Gastrocnemius medialis (tissue), 4 donors: ENCODE measurements at places on chromosomes 2 and 18. TPM values are rescaled to one million over a fixed set of nuclear protein-coding genes. Genes with fewer than 3 reads are reported as not detected.

DNA sequence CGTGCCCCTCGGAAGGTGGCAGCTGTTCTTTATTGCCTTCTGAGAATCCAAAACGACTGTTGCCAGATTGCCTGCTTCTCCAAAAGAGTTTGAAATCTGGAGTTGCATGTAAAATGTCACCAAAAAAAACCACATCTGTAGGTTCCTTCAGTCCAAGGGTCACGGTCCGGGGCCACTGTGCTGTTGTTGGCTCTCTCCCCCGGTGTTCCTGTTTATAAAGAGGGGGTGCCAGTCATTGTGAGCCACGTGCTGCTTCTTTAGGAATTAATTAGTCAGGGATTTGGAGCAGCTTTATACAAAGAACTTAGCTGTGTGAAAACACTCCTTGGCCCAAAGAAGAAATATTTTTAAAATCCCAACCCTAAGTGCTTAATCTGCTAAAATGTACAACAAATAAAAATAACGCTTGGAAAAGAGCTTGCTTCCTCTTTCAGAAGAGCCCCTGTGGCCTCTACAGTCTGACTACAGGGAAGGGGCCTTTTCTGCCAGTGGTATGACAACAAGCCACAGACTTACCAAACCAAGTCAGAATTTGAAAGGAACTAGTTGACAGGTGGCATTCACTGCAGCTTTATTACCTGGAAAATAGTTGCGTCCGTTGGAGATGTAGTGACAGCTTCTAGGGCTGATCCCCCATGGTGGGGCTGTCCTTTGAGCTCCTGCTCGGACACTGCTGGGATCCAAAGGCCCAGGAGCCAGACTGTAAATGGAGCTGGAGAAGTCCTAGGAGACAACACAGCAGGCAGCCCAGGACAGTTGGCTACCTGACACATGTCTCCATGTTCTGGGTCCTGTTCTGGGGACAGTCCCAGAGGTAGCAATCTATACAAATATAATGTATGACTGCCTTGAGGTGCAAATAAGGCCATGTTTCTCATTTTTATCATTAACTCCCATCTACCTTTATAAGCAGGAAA, 84.5 kb upstream of the SLC1A4 start:
- H3K27me3 ChIP-seq: no peaks in the 10 kb centered on the region
- no peak overlapping the region for H3K27ac ChIP-seq
- DNase-seq: no peak

DNA sequence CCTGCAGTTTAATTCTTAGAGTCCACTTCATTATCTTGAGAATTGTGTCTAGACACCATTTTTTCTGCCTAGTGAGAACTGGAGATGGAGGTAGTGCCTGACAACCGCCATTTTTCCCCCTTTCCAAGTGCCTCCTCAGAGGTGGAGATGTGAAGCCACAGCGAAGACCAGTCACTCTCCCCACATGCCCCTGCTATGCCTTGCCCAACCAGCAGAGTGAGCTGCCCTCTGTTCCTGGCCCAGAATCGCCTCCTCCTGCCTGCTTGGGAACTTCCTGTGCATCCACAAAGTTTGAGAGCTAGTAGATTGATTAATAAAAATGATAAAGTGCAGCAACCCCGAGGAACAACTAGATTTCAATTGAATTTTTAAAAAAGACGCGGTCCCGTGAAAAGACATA, 123.3 kb downstream of the CLIP4 start:
- no peaks in the 10 kb centered on the region for H3K4me1 ChIP-seq
- no peak overlapping the region for H3K27ac ChIP-seq
- H3K27me3 ChIP-seq: no peaks in the 10 kb centered on the region
- no peaks in the 10 kb centered on the region for H3K36me3 ChIP-seq
- DNase-seq: peak; percentile 10
- no peak overlapping the region for H3K4me3 ChIP-seq

The MATN3 gene
- total RNA-seq: 0.26 TPM

DNA sequence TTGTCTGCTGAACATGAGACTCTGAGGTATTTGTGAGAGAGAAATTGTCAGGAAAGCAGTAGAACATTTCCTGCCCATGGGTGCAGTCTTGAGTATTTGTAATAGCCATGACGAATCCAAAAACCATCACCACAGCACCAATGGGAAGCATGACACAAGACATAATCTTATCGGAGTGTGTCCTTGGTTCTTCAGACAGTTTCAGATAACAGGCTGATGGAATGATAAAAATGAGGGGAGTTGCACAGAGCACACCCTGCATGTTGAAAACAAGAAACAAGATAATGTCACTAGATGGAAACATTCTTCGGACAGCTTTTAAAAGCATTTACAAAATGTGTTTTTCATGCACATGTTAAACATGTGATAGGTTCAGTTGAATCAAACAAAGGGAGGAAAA, 56.9 kb downstream of the SLC38A11 start:
- no peaks in the 10 kb centered on the region for H3K36me3 ChIP-seq
- DNase-seq: no peak
- no peaks in the 10 kb centered on the region for H3K27me3 ChIP-seq
- H3K4me3 ChIP-seq: no peak overlapping the region

DNA sequence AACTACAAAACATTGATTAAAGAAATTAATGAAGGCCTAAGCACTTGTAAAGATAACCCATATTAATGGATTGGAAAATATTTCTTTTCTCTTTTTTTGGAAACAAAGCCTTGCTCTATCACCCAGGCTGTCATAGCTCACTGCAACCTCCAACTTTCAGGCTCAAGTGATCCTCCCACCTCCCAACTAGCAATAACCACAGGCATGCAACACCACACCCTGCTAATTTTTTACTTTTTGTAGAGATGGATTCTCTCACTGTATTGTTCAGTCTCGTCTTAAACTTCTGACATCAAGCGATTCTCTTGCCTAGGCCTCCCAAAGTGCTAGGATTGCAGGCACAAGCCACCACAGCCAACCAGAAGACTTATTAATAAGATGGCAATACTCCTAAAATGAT, 73.4 kb upstream of the NDUFV2 start:
- H3K4me1 ChIP-seq: no peaks in the 10 kb centered on the region
- H3K4me3 ChIP-seq: no peak overlapping the region
- H3K27ac ChIP-seq: no peak overlapping the region
- no peaks in the 10 kb centered on the region for H3K27me3 ChIP-seq
- no peaks in the 10 kb centered on the region for H3K36me3 ChIP-seq
- no peak for DNase-seq

DNA sequence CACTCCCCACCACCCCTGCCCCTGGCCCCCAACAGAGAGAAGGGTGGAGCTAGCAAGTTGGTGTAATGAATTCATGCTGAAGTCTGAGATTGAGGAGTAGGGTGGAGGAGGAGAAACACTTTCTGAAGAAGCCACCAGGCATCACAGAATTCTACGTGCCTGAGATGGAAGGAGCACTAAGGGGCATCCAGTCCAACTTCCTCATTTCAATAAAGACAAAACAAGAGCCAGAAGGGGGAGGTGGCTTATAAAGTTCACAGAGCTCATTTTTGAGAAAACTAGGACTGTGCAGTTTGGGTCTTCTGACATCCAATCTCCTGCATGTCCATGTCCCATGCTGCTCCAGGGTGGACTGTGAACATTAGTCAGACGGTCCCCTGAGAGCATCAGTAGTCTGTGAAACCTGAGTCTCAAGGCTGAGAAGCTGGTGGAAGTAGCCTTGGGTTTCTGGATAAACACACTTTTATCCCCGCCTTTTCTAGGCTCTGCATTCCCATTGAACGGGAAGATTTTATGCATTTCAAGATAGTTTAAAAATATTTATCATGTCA, 77.7 kb downstream of the TRIM43 start:
- no peaks in the 10 kb centered on the region for H3K36me3 ChIP-seq
- no peak for DNase-seq
- H3K27me3 ChIP-seq: no peaks in the 10 kb centered on the region
- H3K4me1 ChIP-seq: no peaks in the 10 kb centered on the region

The TBR1 gene
- not detected for total RNA-seq

The ASXL2 gene
- 19.5 TPM for total RNA-seq

The SCN9A gene
- 0.40 TPM for total RNA-seq

DNA sequence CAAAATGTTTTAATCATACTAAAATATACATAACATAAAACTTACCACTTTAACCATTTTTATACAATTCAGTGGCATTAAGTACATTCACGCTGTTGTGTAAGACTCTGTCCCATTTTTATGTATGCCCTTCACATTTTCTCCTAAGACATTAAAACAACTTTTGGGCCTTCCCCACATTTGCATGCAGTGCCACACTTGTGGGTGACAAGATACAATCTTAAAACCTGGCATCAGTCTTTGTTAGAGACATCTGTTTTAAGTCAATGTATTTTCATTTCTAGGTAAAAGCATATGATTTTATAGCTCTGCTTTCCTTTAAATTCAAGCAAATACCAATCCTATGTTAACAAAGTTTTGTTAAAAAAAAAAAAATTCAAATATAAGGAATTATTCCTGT, 17.3 kb downstream of the SPRED2 start:
- H3K4me3 ChIP-seq: no peak overlapping the region
- H3K27ac ChIP-seq: no peak overlapping the region
- H3K27me3 ChIP-seq: no peaks in the 10 kb centered on the region
- H3K4me1 ChIP-seq: no peaks in the 10 kb centered on the region
- DNase-seq: no peak

DNA sequence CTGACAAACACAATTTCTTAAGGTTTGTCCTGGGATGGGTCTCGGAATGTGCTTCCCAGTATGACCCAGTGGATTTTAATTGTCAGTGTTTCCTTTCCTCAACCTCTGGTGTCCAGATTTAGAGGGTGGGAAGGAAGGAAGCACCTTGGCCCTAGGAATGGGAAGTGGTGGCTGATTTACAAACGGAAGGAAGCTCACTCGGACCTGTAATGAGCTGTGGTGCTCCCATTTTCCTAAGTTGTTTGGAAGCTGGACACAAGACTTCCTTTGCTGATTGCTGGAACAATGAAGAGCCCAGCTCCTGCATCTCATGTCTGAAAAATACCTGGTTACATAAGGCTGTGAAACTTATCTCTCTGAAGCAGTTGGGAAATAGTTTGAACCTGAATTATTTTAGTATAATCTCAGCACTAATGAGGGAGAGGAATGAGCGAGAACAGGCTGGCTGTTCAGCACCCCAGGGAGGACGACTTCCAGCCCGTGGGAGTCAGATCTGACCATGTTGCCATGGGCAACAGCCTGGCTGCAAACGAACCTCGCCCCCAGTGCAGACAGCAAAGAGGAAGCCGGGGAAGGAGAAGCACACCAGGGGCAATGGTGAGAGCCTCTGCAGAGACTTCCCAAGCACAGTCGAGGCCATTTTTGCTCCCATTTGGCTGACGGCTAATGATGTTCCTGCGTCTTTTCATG, 74.4 kb upstream of the ASB18 start:
- H3K27me3 ChIP-seq: no peaks in the 10 kb centered on the region
- no peak for DNase-seq
- H3K4me1 ChIP-seq: no peaks in the 10 kb centered on the region
- no peaks in the 10 kb centered on the region for H3K36me3 ChIP-seq

GRCh38 chr2:112784199-112785189, at the start of gene IL1A:
Gene IL1A (minus strand): TSS chr2:112784493. CDS start chr2:112783770, 723 bp downstream.
- no peaks in the 10 kb centered on the region for H3K36me3 ChIP-seq
- H3K4me3 ChIP-seq: no peak within 1 kb of the TSS
- DNase-seq: no peak
- H3K27me3 ChIP-seq: no peaks in the 10 kb centered on the region
- no peak within 1 kb of the TSS for H3K27ac ChIP-seq

GRCh38 chr18:36640021-36640952, 188.5 kb downstream of the TPGS2 start:
- H3K36me3 ChIP-seq: no peaks in the 10 kb centered on the region
- no peak overlapping the region for H3K27ac ChIP-seq
- no peaks in the 10 kb centered on the region for H3K27me3 ChIP-seq
- H3K4me1 ChIP-seq: no peaks in the 10 kb centered on the region
- H3K4me3 ChIP-seq: no peak overlapping the region
- DNase-seq: no peak

- H3K4me3 ChIP-seq: peak overlapping the region; percentile 77
- DNase-seq: no peak
These were observed 1.1 kb downstream of the MAP3K20 start for GRCh38 chr2:173076581-173077345.

- no peak overlapping the region for H3K4me3 ChIP-seq
- H3K4me1 ChIP-seq: no peaks in the 10 kb centered on the region
- DNase-seq: no peak
- H3K36me3 ChIP-seq: no peaks in the 10 kb centered on the region
These were observed 293.8 kb downstream of the LRRTM4 start for GRCh38 chr2:77228391-77228790.

DNA sequence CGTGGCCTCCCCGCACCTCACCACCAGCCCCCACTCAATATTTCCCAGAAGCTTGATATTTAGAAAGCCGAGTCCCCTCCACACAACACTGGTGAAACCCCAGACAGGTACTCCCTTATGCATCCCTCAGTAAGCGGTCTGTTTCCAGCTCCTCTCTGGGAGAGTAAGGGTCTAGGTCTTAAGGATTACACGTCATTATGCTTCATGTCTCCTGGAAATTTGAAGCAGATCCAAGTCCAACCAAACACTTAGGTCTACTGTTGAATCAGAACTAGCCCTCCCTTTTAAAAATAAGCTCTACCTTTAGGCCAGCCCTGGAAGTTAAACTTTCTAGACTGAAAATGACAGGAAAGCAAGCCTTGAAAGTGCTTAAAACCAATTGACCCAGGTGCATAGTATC, 1.5 kb upstream of the OST4 start:
- H3K27ac ChIP-seq: peak overlapping the region; percentile 92
- no peak overlapping the region for H3K4me3 ChIP-seq
- H3K36me3 ChIP-seq: no peaks in the 10 kb centered on the region
- H3K4me1 ChIP-seq: peaks cover 31% of the 10 kb centered on the region
- DNase-seq: no peak

- no peaks in the 10 kb centered on the region for H3K27me3 ChIP-seq
- H3K4me3 ChIP-seq: no peak overlapping the region
- H3K36me3 ChIP-seq: no peaks in the 10 kb centered on the region
These were observed 88.5 kb downstream of the SH3RF3 start for GRCh38 chr2:109217362-109218086.

- peak; percentile 63 for DNase-seq
- peak overlapping the region; percentile 63 for H3K4me3 ChIP-seq
- H3K27me3 ChIP-seq: no peaks in the 10 kb centered on the region
- peak overlapping the region; percentile 88 for H3K27ac ChIP-seq
- no peaks in the 10 kb centered on the region for H3K4me1 ChIP-seq
These were observed 98.0 kb downstream of the INSIG2 start for GRCh38 chr2:118186110-118186857.

DNA sequence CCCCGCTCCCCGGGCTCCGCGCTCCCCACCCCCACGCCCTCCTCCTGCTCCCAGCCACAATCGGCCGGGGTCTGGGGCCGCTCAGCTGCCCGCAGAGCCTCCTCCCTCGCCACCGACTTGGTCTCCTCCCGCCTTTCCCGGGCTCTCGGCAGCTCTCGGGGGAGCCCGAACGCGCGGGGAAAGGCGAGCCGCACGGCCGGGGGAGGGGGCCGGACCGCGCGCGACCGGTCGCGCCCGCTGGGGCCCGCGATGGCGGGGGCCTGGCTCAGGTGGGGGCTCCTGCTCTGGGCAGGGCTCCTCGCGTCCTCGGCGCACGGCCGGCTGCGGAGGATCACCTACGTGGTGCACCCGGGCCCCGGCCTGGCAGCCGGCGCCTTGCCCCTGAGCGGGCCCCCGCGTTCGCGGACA, 327 bp downstream of the LTBP1 start:
- no peaks in the 10 kb centered on the region for H3K4me1 ChIP-seq
- no peaks in the 10 kb centered on the region for H3K27me3 ChIP-seq
- H3K4me3 ChIP-seq: peak overlapping the region; percentile 72
- H3K27ac ChIP-seq: peak overlapping the region; percentile 75
- DNase-seq: no peak

GRCh38 chr2:96699621-96700020, 40.2 kb downstream of the LMAN2L start:
- no peaks in the 10 kb centered on the region for H3K27me3 ChIP-seq
- no peak overlapping the region for H3K4me3 ChIP-seq
- H3K4me1 ChIP-seq: no peaks in the 10 kb centered on the region
- no peak overlapping the region for H3K27ac ChIP-seq
- peaks cover 7% of the 10 kb centered on the region for H3K36me3 ChIP-seq

The CIB4 gene
- not detected for total RNA-seq

GRCh38 chr2:151775057-151775740, 40.9 kb upstream of the NEB start:
- peaks cover 47% of the 10 kb centered on the region for H3K4me1 ChIP-seq
- no peaks in the 10 kb centered on the region for H3K36me3 ChIP-seq
- DNase-seq: no peak
- peak overlapping the region; percentile 0 for H3K4me3 ChIP-seq
